NCI-H69 (cell line): ENCODE measurements at places on chromosomes 12 and 14.

DNA sequence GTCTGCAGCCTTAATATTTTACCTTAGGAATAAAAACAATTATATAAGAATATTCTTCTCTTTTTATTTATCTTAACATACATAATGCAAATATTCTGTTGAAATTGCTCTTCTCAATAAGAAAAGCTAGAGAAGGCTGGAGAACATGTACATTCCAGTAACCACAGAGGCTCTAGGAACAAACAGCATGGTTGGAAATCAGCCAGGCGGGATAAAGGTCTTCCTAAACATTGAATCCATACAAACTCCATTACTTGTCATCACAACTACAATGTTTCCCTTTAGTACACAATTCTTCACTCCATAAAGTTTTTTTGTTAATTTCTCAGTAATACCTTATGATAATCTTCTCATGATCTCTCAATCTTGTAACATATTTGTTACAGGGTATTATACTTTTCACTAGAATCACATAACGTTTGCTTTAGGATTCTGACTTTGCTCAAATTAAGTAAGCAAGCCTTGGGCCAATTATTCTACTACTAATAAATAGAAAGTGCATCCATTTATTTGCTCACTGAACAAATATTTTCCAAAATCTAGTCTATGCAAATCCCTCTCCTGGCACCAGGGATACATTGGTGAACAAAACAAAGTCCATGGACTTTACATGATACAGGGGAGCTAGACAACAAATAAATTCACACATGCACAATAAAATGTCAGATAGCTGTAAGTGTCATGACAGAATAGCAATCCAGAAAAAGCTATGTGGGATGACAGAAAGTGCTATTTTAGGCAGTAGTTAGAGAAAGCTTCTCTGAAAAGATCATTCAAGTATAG is 237.5 kb upstream of the TMTC1 start:
- no peak for DNase-seq

- no peak for DNase-seq
Observed at GRCh38 chr12:56333197-56333678, 562 bp downstream of the PAN2 start.

GRCh38 chr12:108611884-108612415 is 14.1 kb upstream of the TMEM119 start:
- DNase-seq = peak; percentile 46

DNA sequence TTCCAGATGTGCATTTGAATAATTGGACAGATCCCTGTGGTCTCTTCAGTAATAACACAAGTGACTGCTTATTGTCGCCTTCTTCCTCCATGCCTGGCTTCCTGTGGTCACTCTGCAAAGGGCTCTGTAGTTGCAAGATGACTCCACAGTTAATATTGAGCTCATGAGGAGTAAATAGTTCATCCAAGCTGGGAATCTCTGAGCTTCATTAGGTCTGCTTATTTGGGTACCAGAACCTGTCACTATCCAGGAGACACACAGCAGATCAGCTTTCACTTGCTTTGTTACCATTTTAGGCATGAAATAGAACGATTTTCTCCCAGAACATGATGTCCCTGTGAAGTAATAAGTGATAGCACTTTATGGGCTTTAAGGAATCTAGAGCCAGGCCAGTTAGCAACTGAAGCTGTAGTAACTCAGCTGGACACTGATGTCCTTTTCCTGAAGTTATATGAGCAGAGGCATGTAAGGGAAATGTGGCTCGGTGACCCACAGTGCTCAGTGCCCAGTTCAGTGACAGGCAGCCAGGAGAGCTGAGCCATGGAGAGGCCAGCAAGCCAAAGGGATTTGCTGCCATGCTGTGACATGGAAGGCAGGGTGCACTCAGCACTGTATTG is 50.1 kb downstream of the CRADD start:
- DNase-seq = peak; percentile 76

GRCh38 chr12:120439646-120440247 is 1.8 kb downstream of the COX6A1 start:
- DNase-seq = peak; percentile 81

DNA sequence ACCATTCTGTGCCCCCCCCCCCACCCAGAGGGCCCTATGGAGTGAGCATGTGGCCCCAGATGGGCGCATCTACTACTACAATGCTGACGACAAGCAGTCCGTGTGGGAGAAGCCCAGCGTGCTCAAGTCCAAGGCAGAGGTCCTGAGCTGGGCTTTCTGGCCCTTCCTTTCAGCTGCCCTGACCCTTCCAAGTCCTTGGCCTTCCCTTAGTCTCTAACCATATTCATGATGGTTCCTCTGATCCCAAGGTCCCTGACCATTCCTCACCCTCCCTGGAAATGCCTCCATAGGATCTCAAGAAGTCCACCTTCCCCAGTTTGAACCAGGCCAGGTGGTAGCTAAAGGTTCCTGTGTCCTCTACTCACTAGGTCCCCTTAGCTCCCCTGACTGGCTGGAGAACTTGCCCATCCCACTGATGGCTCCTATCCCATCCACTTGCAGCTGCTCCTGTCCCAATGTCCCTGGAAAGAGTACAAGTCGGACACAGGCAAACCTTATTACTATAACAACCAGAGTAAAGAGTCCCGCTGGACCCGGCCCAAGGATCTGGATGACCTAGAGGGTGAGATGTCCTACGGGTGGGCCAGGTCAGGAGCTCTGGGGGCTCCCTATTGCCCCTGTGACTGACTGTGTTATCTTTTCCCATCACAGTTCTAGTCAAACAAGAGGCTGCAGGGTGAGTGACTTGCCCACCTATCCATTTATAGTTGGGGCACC is 9.8 kb downstream of the PRPF40B start:
- DNase-seq = no peak

DNA sequence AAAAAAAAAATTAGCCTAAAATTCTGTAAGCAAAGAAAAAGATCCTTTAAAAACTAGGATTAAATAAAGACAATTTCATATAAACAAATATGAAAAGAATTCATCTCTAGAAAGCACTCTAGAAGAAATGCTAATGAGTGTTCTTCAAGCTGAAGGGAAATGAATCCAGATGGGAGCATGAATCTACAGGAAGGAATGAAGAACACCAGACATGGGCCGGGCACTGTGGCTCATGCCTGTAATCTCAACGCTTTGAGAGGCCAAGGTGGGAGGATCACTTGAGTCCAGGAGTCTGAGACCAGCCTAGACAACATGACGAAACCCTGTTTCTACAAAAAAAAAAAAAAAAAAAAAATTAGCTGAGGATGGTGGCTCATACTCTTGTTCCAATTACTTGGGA is 297.2 kb downstream of the FBXL14 start:
- DNase-seq = no peak

DNA sequence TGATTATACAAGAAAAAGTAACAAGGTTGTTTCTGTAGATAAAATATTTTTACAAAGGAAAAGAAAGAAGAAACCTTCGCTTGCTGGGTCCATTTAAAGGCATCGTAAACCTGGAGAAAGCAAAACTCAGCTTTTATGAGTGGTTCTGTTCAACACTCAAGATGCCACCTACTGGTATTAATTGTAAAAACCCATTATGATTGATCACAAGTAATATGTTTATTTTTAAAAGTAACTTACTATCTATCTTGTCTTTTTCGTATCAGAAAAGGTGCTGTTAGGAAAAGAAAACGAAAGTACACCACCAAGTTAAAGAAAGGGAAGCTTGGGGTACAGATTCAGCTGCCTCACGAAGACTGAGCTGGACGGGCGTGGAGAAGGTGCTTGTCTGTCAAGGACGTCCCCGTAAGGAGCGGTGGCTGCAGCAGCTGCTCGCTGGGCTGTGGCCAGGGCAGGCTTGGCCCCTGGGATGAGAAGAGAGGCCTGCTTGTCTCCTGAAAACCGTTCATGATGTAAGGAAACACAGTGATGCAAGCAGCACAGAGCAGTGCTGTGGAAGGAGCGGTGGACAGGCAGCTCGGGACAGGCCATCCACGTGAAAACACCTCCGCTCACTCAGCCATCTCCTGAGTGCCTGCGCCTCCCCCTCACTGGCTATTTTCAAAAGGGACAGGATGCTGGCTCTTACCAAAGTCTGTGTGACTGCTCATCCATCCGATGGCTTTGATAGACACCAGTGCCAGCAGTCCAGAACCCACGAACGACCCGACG is 25.0 kb downstream of the SLC15A4 start:
- no peak for DNase-seq

DNA sequence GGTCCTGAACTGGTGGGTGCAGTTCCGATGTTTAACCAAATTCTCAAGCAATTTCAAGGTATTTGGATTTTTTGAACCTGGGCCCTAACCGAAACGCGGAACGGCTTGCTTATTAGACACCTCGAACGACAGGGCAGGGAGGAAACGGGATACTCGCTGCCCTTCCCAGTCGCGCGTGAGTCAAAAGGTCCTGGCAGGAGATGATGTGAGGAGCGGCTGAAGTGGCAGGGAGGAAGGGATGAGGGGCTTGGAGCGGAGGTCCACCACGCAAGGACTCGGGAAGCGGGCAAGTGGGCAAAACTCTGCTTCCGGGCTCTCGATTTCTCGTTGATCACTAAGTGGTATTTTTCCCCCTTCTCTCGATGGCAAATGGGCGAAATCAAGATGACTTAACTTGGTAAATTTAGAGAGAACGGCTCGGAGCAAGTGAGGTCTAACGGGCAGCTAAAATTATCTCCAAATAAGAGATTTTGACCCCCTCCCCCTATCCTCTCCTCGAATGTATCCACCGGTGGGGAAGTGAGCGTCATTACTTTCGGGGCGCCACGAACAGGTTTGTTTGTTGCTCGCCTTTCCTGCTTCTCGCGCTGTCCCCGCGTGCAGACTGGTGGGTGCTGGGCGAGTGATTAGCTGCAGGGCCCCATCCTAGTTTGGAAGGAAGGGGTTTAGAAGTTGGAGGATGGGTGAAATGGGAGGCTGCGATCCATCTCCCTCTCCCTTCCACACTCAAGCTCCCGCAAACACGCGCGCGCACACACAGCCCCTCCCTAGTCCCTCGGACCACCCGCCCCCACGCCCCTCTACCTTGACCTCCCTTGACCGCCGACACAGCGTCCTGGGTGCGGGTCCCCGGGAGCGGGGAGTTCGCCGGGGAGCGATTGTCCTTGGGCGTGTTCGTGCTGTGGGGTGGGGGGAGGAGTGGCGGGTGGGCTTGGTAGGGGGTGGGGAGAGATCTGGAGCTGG is 986 bp upstream of the NTF3 start:
- DNase-seq = no peak

DNA sequence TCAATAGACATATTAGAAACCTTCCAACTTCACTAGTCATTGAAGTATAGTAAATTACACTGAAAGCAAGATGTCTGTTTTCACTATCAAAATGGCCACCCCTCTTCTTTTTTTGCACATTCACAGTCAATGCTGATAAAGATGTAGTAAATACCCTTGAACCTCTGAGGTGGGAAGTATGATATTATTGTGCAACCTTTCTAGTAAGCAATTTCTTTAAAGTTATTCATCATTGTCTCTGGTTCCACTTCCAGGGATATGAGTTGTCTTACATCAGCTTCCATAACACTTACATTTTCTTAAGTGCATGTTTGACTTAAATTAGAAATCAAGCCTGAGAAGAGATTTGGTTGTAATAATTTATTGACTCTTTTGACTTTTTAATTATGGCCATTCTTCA is 453.9 kb upstream of the MGAT4C start:
- no peak for DNase-seq

- no peak for DNase-seq
Observed at GRCh38 chr14:22390195-22390594, 198.8 kb downstream of the DAD1 start.

- DNase-seq = no peak
Observed at GRCh38 chr14:71722885-71723284, 209.3 kb upstream of the RGS6 start.

DNA sequence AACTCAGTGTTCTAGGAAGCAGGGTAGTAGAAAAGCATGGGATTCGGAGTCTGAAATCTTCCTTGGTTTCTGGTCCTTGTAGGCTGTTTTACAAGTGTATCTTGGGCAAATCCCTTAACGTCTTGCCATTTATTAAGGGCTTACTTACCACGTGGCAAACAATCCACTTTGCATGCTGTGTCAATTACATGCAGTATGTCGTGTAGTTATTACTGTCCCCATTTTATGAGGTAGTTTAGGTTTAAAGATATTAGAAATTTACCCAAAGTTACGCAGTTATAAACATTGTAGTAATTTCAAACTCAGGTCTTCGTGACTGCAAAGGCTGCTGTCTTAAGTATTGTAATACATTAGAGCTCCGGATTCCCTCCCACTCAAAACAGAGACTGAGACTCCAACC is 1.5 kb upstream of the NOVA1 start:
- DNase-seq = no peak

- DNase-seq = peak; percentile 36
Observed at GRCh38 chr12:22860926-22861325, 236.0 kb downstream of the ETNK1 start.

DNA sequence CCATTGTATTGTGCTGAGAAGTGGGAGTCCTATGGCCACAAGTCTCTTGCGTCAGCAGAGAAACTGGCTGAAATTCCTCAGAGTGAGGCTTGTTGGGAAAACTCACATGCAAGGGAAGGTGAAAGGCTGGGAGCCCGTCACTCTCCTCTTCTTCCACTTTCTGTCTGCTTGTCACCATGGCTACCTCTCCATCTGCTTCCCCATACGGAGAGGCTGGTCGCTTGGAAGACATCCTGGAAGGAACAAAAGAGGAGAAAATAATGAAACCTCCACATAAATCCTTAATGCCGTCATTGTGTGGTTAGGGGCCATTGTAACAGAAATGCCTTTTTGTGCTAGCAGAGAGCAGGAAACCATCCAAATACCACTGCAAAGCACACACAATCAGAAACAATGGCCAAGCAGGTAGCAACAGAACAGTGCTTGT is 53.7 kb downstream of the SOX5 start:
- peak; percentile 94 for DNase-seq

GRCh38 chr12:75716291-75717025 is 205.0 kb upstream of the KRR1 start:
- DNase-seq = peak; percentile 36

DNA sequence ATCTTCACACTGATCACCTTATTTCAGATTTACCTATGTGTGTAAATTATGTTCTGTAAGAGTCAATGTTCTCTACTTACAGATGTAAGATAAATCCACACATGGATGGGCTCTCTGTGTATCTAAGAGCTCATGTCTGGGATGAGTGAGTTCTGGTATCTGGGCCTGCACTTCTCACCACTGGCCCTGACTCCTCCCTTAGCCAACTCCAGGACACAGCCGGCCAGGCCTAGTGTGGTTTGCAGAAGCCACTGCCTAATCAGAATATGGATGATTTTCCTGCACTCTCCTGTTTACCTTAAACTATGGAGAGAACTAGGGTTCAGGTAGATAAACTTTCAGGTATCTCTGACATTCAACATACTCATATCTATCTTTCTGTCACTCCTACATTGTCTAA is 1284.8 kb downstream of the TMEM121 start:
- no peak for DNase-seq

DNA sequence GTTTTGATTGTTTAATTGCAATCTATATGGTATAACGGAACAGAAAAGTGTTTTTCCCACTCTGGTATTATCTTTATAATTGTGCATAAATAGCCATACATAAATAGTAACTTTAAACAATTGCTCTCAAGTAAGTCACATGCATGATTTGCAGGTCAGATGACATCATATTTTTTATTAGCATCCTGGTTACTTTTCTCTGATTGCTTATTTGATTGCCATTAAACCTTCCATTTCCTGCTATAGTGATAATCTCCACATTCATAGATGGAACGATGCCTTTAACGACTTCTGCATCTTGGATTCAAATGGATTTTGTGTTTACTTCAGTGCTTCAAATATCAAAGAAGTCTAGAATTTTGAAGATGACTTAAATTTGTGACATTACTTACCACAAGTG is 3.5 kb upstream of the KLRK1 start:
- no peak for DNase-seq

- DNase-seq = peak; percentile 81
Observed at GRCh38 chr12:3371018-3371417, 120.0 kb upstream of the PRMT8 start.

- DNase-seq = no peak
Observed at GRCh38 chr14:77738559-77739250, 22.3 kb downstream of the SNW1 start.

- DNase-seq = no peak
Observed at GRCh38 chr14:50675597-50675996, 7.5 kb upstream of the SAV1 start.
